Peyer's patch (tissue), 4 donors: ENCODE measurements at places on chromosomes 6 and 20.
A peak's percentile ranks its signal among the peaks of the same experiment; 100 is the strongest.

DNA sequence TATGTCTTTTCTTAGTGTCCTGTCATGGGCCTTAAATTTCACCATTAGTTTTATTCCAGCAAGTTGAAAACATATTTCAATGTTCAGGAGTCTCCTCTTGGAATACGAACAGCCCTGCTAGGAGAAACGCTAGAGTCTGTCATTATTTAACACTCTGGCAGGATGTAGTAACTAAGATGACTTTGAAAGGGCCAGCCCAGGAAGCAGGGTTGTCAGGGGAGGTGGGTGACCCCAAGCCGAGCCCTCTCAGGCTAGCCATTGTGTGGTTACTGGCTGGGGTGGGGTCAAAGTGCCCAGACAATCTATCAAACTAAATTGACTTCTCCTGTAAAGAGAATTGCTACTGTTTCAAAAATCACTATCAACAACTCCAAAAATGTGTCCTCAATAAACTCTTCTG, 67.8 kb downstream of the LY86 start:
- no peak for DNase-seq

GRCh38 chr20:59512651-59513050, 91.7 kb upstream of the PHACTR3 start:
- DNase-seq: no peak

DNA sequence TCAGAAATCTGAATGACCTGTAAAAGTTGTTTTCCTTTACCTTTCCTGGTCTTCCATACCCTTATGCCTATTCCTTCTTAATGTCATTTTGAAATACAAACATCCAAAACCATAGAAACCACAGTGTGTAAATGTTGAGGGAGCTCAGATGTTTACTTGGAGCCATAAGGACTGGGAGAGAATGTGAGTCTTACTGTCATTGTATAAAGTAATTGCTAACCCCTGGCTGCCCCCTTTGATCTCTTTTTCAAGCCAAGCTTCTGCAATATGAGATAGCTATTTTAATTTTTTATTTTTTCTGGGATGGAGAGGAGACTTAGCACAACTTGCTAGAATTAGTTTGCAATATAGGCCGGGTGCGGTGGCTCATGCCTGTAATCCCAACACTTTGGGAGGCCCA, 124.4 kb upstream of the AKIRIN2 start:
- DNase-seq: no peak

DNA sequence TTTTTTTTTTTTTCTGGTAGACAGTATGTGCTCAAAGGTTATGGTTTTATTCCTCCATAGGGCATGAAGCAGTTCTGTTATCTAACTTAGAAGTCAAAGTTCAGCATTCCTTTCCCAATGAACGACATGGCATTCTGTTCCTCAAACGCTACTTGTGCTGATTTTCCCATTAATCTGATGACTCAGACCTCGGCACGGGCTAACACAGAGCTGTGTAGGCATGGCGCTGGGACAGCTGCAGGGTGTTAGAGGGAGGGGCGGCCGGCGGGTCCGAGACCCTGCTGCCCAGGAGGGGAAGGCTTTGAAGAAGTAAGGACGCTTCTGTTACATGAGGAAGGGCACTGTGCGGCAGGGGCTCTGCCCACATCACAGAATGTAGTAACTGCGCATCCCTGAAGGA, 93.6 kb upstream of the AGPAT4 start:
- no peak for DNase-seq

DNA sequence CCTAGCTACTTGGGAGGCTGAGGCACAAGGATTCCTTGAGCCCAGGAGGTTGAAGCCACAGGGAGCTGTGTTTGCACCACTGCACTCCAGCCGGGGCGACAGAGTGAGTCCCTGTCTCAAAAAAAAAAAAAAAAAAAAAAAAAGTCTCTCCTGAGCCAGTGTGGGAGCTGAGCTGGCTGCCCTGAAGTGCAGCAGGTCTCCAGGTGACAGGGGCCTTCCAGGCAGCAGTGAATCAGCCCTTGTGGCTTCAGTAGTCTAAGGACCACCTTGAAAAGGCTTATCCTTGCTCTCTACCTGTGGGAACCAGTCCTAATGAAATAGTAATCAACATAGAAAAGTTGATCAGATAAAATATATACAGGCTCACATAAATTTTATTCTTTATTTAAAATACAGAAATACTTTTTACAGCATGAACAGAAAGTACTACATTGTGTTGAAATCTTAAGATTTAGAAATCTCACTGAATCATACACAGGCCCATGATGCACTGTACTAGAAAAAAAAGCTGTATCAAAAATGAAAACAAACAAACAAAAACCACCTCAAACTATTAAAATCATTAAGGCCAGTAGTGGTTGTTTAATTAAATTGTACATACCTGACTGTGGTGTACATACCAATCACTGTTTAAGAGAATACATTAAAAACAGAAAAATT, 128.9 kb downstream of the SCML4 start:
- DNase-seq: no peak

DNA sequence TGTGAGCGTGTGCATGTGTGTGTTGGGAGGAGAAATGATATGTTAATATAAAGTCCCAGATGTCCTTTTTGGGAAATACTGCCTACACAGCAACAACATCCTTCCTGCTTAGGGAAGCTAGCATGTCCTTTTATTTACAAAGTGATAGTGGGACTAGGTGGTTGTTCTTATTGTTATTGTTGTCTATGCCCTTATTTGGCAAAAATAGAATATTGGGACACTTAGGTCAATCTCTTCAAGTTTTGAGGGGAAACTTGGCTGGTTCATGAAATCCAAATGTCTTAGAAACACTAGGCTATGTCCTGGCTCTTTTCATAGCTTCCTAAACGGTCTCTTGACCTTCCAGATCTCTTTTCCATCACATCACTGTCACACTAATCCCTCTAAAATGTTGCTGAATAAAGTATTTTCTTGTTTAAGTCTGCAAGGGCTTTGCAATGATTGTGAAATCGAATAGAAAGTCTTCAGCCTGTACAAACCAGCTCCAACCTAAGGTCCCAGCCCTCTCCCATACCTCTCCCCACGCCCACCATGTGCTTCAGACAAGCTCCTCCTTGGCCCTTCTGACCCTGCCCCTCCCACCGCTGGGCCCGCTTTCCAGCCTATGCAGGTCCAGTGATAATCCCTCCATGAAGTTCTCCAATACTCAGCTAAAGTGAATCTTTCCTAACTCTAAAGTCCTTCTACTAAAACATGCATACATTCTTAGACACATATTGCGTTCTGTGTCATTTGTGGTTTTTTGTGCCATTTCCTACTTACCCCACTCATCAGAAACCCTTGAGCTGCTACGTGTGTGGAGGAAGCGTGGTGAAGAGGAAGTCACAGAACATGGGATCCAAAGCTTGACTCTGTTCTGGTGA, 205.1 kb downstream of the LY86 start:
- no peak for DNase-seq

DNA sequence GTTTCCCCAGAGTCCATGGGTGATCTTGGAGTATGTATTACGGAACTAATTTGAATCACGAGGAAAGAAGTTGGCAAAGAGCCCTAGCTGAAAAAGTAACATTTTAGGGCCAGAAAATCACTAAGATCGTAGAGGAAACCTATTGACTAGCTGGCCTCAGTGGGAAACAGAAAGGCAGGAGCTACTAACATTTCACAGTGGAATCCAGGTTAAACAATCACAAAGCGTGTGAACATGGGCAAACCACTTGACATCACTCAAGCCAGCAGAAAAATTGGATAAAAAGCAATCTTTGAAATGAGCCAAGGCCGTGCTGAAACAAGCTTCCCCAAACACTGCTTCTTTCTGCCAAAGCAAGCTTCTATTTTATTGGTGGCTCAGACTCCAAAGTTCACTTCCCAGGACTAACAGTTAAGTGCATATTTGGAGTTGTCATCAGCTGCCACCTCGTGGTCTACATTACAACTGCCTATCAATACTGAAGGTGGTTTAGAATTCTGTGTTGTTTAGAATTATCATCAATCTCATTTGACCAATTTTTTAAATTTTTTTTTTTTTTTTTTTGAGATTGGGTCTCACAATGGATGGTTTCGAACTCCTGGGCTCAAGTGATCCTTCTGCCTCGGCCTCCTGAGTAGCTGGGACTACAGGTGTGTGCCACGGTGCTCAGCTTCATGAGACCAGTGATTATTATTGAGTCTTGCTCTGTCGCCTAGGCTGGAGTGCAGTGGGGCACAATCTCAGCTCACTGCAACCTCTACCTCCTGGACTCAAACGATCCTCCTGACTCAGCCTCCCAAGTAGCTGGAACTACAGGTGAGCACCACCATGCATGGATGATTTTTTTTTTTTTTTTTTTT, 10.6 kb downstream of the RPS10 start:
- DNase-seq: peak; percentile 84

GRCh38 chr6:7073821-7074525, 33.8 kb upstream of the RREB1 start:
- DNase-seq: peak; percentile 83

GRCh38 chr20:10111959-10112250, 77.1 kb downstream of the ANKEF1 start:
- DNase-seq: no peak

DNA sequence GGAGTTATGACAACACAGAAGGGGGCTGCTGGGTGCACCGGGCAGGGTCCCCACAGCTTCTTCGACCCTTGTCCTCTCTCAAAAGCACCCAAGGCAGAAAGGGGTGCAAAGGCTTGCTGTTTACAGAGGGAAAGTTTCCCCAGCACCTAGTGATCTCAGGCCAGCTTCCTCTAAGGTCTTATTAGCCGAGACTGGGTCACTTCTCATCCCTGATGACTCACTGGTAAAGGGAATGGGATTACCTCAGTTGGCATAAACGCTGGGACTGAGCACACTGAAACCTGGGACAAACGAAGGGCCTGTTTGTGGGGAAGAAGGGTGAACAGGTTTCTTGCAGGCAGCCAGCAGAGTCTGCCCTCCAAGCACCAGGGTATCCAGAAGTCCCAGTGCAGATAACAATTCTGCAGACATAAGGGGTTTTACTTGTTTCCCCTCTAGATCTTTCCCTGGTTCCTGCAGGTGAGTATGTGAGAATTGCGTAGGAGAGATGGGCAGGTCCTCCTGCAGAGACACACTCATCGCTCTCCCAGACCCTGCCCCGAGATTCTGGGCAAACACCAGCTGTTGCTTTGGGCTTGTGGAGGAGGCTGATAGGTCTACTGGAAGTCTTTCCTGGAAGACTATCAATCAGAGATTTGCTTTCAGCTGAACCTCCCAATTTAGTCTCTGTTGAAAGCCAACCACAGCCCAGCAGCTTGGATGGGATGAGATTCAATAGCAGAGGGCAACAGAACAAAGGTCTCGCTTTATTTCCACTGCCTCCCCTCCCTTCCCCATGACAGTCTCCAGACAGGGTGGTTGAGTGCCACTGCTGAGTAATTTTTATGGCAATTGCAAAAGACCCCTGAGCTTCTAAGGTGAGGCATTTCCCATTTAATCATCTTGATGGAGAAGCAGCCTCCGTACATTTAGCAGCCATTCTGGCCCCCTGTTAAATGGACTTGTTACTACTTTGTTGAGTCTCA, 25.7 kb downstream of the KCNG1 start:
- no peak for DNase-seq

GRCh38 chr20:62263396-62263795, 25.1 kb downstream of the OSBPL2 start:
- DNase-seq: no peak

GRCh38 chr20:6886065-6886729, 118.7 kb downstream of the BMP2 start:
- no peak for DNase-seq

- DNase-seq: no peak
These were observed 41.6 kb downstream of the C6orf15 start for GRCh38 chr6:31070711-31071197.
